SW 1271 (cell line): ENCODE measurements at places on chromosomes 2 and 18.

GRCh38 chr2:168210216-168210894, 37.0 kb downstream of the STK39 start:
- DNase-seq, result no peak

- DNase-seq, result no peak
Observed at GRCh38 chr2:48902521-48902920, 147.0 kb upstream of the LHCGR start.

GRCh38 chr2:159072795-159073194, 104.4 kb downstream of the TANC1 start:
- DNase-seq, result no peak

DNA sequence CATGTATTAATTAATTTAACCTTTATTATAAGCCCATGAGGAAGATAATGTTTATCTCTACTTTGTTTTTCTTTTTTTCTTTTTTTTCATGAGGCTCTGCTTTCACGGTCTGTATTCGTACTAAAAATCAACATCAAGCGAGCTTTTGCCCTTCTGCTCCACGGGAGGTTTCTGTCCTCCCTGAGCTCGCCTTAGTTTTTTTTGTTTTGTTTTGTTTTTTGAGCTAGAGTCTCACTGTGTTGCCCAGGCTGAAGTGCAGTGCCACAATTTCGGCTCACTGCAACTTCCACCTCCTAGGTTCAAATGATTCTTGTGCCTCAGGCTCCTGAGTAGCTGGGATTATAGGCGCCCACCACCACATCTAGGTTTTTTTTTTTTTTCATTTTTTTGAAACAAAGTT, 29.9 kb upstream of the BMPR2 start:
- DNase-seq, result no peak

- no peak for DNase-seq
Observed at GRCh38 chr18:43175257-43175656, 59.8 kb upstream of the RIT2 start.

DNA sequence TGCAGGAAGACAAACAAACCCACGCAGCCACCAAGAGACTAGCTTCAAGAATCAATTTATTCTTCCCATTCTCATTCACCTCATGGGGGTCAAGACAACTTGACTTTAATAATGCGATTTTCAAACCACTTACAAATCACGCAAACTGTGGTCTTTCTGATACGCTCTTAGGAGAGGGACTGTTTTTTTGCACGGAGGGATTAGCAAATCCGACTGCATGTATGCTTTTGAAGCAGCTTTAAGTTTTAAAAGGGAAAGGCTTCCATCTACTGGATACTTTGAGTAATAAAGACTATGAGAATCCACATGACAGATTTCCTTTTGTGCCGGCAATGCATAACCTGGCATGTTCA, 322.9 kb upstream of the KCNJ3 start:
- DNase-seq, result no peak

DNA sequence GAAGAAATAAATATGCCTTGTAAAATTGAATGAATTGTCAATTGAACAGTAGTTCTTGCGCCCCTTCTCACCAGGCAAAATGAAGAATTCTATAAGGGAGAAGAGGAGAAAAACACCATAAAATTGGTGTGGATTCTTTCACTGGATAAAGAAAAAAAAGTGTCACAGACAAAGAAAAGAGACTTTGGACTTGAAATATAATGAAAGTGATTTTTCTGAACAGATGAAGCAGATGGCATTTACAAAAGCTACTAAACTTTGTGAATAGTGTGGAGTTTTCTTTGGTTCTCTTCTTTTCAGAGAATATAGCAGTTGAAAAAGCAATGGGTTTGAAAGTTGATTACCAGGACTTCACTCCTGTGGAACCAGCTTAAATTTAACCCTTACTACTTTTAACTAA, 945.7 kb downstream of the DSC3 start:
- DNase-seq, result no peak

DNA sequence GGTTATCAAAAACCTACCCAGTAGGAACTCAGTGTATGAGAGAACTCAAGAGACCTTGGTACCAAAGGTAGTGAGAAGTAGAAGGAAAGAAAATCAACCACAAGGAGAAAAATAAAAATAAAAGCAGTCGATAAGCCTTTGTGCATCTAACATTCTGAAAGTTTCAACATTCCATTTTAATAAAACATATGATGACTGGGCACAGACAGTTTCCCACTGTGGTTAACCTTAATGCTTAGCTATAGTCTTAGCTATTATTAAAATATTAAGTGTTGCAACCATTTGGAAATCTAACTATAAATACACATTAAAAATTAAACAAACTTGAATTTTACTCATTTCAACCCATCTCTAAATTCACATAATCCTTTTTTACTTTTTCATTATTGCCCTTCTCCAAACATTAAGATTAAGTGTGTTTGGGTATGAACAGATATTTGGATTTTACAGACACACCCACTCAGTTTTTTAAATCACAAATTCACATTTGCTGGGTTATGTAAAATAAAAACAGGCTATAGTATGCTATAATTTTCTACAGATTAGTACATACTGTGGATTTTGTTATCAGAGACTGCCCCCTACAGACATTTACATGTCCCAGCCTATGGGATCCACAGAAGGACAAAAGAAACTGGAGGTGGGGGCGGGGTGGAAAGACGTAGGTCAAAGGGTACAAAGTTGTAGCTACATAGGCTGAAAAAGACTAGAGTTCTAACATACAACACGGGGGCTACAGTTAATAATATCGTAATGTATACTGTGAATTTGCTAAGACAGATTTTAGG, 32.8 kb downstream of the SRBD1 start:
- peak; percentile 14 for DNase-seq

- no peak for DNase-seq
Observed at GRCh38 chr2:144570566-144570965, 50.6 kb upstream of the ZEB2 start.

GRCh38 chr2:148531235-148531634, 113.3 kb upstream of the EPC2 start:
- no peak for DNase-seq

DNA sequence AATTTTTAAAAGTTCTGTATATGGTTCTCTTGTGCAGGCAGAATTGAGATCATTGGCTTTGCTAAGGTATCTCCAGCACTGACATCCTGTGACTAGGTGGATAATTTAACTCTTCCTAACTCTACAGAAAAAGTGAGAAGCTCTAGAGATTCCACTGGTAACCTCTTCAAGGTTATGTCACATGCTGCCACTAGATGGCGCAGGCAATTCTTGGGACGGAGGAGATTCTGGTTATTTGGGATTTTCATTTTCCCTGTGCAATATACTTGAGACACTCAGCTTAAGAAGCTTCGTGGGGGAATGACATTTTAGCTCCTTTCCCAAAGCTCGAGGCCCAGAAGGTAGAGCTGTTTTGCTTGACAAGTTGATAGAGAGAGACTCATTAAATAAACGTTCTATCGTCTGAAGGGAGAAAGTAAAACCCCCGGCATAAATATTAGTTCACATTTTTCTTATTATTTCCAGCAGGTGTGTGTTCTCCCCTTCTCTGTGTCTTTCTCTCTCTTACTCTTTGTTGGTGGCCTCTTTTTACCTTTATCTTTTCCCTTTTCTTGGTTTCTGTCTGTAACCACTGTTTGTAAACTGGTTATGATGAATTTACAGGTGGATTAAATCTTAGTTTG, 26.6 kb upstream of the LANCL1 start:
- DNase-seq, result no peak

DNA sequence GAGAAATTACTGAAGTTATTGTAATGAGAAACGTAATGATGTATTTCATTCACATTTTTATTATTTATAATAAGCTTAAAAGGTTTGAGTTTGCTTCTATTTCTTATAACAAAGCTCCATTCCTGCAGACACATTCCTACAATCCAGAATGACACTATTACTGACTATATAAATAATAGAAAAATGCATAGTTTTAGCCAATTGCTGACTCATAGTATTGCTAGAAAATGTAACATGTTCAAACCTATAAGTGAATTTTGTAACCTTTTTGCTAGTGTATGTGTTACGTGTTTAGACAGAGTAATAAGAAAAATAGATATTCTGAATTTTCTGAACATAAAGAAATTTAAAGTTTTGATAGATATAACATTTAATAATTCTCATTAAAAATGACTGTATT, 9.3 kb upstream of the VWC2L start:
- DNase-seq, result no peak

DNA sequence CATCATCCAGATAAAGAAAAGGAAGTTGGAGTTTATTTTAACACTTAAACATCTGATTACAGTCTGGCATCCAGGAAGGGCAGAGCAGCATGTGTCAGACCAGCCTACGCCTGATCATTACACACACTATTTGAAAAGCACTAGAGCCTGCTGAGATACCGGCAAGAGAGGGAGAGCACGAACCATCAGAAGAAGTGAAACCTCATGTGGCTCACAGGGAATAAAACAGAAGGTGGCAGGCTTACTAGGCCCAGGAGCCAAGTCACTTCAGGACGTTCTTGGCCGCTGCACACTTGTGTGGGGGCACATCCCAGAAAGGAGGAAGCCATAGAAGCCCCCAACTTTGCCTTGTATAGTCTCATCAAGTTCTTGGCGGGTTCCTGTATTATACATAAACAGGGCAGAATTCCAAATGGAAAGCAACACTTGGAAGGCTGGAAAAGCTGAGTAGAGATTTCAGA, 105.5 kb downstream of the UGGT1 start:
- no peak for DNase-seq

DNA sequence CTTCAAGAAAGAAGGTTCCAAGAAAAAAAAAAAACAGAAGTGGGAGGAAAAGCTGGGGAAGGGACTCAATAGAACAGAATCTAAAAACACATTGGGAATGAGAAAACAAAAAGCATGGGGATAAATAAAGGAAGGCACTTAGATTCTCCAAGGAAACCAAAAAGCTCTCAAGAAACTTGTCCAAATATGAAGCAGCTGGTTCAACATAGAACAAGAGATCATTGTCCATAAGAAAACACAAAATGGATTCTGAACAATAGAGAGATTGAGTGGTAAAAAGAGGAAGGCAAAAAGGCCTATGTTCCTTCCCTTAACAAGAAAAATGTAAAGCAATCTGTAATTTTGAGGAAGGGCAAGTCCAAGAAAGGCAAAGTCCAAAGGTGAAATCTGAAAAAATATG, 32.9 kb upstream of the ALK start:
- no peak for DNase-seq

GRCh38 chr2:157874348-157874747, 1.8 kb downstream of the ACVR1 start:
- no peak for DNase-seq

DNA sequence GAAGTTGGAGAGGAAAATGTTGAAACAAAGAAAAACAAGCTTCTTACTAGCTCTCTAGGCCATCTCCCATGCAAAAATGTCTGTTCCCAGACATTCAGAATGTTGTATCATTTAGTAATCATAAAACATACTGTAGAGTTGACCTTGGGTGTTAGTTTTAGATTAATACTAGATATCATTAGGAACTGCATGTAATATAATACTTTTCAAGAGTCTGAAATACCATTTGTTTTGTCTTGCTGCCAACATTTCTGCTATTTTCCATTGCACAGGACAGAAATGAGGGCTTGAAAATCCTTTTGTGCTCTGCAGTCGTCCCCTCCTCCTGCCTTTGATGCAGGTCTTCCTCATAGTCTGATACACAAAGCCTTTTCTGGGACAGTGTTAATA, 89.5 kb upstream of the RBMS1 start:
- DNase-seq, result no peak

DNA sequence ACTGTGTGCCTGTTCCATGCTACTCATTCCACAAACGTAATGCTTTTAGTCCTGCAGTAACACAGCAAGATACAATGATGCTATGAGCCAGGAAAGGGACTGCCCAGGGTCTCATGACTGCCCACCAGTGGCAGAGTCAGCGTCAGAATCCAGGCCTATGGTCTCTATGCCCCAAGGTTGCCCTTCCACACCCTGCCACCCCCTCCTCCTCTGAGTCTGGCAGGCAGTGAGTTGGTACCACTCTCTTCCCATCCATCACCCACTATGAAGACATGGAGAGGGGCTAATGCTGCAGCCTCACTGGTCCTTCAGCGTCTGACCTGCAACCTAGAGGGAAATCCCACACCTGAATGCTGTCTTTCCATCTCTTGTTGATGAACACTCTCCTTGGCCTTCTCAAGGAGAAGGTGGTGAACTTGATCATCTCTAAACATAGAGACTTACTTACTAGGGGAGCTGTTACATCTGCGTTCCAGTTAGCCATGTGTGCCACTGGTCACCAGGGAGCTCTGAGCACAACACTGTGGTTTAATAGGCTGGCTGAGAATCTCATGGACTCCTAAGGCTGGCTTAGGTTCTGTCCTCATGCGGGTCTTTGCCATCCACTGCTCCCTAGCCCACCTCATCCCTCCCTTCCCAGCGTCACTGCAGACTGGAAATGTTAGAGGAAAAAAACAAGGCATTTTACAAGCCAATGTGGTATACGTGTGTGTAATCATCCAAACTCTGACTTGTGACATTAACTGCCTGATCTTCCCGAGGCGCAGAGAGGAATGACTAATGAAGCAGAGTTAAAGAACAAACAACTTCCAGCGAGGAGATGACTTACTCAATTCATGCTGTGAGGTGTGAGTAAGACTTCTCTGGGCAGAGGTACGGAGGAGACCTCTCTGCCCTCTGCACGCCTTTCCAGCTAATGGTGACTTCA, 28.8 kb downstream of the STEAP3 start:
- DNase-seq, result peak; percentile 87

GRCh38 chr2:68819556-68819955, 51.6 kb downstream of the BMP10 start:
- DNase-seq, result no peak

DNA sequence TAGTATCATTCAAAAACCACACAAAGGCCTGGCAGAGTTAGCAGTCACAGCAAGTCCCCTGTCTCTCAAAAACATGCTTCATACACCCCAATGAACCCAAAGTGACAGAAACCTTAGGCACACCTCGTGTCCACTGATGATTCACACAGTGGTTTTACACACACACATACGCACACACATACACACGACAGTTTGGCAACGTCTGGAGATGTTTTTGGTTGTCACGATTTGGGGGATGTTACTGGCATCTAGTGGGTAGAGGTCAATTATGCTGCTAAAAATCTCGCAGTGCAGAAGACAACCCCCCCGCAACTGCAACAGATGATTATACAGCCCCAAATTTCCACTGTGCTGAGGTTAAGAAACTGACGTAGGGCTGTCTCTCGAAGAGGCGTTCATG, 72.9 kb upstream of the PARD3B start:
- no peak for DNase-seq

DNA sequence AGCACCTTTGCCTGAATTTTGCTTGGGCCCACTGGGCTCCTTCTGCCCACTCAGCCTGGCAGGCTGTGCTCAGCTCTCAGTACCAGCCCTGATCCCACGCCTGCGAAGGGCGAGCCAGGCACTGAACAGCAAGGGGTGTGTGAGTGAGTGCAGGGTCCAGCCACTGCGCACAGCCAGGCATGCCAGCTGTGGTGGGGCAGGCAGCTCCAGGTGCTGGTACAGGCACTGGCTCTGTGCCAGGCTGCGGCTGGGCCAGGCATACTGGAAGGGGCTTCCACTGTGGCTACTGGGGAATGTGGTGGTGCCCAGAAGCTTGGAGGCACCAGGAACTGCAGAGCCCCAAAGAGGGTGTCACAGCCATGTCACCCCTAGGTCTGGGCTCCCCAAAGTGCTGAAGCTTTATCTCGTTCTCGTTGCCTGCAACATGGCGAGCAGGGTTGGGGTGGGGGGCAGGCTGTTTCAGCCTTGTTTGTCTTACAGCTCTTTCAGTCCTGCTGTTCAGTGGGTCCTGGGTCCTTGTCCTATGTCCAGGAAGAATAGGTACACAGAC, 8.8 kb downstream of the DYSF start:
- no peak for DNase-seq

GRCh38 chr2:170816504-170817092, at the start of gene GAD1:
Gene GAD1 (plus strand): TSS chr2:170816887. CDS start chr2:170818592, 1,705 bp downstream.
- DNase-seq, result peak; percentile 74

GRCh38 chr2:120029672-120030640, 17.1 kb downstream of the EPB41L5 start:
- no peak for DNase-seq
